ENCODE measurements at places on chromosomes 3 and 15. TPM values are rescaled to one million over a fixed set of nuclear protein-coding genes. Genes with fewer than 3 reads are reported as not detected.
A peak's percentile ranks its signal among the peaks of the same experiment; 100 is the strongest.

GRCh38 chr3:5811016-5811415, 623.5 kb downstream of the EDEM1 start:
- no peaks in the 10 kb centered on the region for H3K27me3 ChIP-seq
- no peaks in the 10 kb centered on the region for H3K36me3 ChIP-seq
- no peak overlapping the region for H3K4me3 ChIP-seq
- no peaks in the 10 kb centered on the region for H3K4me1 ChIP-seq

DNA sequence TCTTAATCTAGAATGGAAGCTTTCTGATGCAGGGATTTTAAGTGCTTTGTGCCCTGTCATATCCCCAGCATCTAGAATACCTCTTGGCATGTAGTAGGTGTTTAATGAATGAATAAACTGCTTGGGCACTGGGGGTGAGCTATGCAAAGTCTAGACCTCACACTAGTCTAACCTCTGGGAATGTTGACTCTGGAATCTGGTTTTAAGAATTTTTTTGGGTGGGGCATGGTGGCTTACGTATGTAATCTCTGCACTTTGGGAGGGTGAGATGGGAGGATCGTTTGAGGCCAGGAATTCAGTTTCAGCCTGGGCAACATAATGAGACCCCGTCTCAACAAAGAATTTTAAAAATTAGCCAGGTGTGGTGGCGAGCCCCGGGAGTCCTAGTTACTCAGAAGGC, 146.3 kb upstream of the RGMA start:
- no peaks in the 10 kb centered on the region for H3K4me1 ChIP-seq
- no peak for DNase-seq
- no peak overlapping the region for H3K27ac ChIP-seq
- H3K4me3 ChIP-seq, result no peak overlapping the region
- H3K27me3 ChIP-seq, result no peaks in the 10 kb centered on the region

DNA sequence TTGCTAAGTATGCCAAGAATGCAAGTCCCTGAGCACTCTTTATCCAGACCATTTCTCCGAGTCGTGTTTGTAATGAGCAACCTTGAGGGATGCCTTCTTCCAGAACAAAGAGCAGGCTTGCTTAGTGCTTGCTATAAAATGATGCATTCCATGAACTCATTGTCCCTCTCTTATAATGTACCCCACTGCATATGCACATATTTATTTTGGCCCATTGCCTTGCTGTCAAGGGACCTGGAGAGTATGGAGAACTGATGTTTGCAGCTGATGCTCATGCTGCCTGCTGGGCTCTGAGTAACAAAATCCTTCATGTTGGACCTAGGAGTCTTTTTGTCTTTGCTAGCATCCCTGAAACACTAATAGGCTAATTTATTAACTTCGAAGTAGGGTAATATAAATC, 97.8 kb upstream of the AADACL2 start:
- no peak overlapping the region for H3K27ac ChIP-seq
- H3K27me3 ChIP-seq, result no peaks in the 10 kb centered on the region
- peaks cover 10% of the 10 kb centered on the region for H3K4me1 ChIP-seq
- no peak for DNase-seq
- no peaks in the 10 kb centered on the region for H3K36me3 ChIP-seq

- H3K27me3 ChIP-seq, result no peaks in the 10 kb centered on the region
- no peaks in the 10 kb centered on the region for H3K4me1 ChIP-seq
- no peak overlapping the region for H3K4me3 ChIP-seq
- no peaks in the 10 kb centered on the region for H3K36me3 ChIP-seq
These were observed 44.0 kb upstream of the BCL6 start for GRCh38 chr3:187788984-187789857.

DNA sequence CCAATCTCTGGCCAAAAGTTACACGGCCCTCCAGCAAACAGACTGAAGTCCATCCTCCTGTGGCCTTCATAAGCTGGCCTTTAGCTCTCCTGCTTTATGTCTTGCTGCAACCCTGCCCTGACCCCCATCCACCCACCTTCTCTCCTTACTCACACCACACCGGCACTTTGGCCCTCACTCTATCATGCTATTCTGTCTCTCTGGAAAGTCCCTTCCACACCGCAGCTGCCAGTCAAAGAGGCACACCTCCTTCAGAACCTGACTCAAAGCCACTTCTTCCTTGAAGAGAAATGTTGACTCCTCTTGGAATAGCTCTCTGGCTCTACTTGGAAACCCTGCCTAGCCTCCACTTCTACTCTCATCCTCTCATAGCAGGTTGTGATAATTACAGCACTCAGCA, 4.5 kb downstream of the GPR156 start:
- H3K4me3 ChIP-seq, result no peak overlapping the region
- DNase-seq, result no peak
- no peaks in the 10 kb centered on the region for H3K4me1 ChIP-seq
- H3K36me3 ChIP-seq, result no peaks in the 10 kb centered on the region
- H3K27ac ChIP-seq, result no peak overlapping the region
- H3K27me3 ChIP-seq, result no peaks in the 10 kb centered on the region

DNA sequence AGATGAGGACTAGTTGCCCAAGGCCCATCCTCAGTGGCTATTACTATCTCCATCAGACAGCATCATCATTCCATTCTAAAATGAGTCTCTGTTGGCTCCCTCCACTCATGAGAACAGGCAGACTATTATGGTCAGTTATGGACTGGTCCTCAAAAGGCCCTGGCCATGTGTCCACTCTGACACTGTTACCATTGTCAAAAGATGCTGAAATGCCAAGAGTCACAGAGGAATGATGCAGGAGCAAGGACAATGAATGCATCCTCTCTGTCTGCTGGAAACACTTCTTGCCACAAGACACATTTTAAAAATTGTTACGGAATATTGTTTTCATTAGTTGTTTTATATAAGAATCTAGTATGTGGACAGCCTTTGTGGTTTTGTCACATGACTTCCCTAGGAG, 53.3 kb upstream of the STT3B start:
- no peaks in the 10 kb centered on the region for H3K36me3 ChIP-seq
- no peak overlapping the region for H3K27ac ChIP-seq
- H3K4me3 ChIP-seq, result no peak overlapping the region
- H3K4me1 ChIP-seq, result no peaks in the 10 kb centered on the region

- no peak for DNase-seq
- no peak overlapping the region for H3K4me3 ChIP-seq
- H3K36me3 ChIP-seq, result no peaks in the 10 kb centered on the region
- no peak overlapping the region for H3K27ac ChIP-seq
- H3K4me1 ChIP-seq, result no peaks in the 10 kb centered on the region
- H3K27me3 ChIP-seq, result no peaks in the 10 kb centered on the region
These were observed 5.2 kb downstream of the TRIM59 start for GRCh38 chr3:160444411-160444810.

GRCh38 chr3:156957715-156958114, 131.6 kb downstream of the LEKR1 start:
- DNase-seq, result no peak
- no peak overlapping the region for H3K27ac ChIP-seq
- H3K4me1 ChIP-seq, result no peaks in the 10 kb centered on the region

DNA sequence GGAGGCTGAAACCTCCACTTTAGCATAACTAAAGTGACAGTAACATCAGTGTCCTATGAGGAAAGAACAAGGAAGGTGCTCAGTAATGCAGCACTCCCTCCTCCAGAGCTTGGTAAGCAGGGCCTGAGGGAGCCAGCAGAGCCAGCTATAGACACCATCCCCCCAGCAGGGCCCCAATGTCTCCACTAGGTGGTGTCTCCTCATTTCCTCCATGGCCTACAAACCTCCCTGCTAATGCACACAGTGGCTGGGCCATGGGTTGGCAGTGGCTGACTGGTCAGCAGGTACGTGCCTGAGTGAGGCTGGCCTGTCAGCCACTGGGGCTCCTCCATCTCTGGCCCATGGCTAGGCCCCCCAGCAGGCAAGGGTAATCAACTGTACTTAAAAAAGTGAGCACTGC, 13.6 kb downstream of the MRPS25 start:
- no peaks in the 10 kb centered on the region for H3K27me3 ChIP-seq
- no peak for DNase-seq
- no peak overlapping the region for H3K4me3 ChIP-seq
- H3K4me1 ChIP-seq, result no peaks in the 10 kb centered on the region

DNA sequence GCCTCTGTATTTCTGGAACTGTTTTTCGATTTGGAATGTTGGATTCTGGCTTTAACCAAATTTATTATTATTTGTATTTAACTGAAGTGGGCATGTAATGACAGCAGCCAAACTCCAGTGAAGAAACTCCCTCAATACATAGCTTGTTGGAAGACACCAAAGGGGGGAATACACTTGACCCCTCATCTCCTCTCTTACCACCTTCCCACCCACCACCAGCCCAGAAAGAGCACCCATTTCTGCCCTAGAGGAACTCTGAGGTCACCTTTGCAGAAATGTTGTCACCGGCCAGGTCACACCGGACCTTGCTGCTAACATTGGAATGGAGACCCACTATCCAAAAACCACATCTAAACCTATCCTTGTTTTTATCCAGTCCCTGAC, 58.6 kb upstream of the CA12 start:
- no peak overlapping the region for H3K27ac ChIP-seq
- no peak overlapping the region for H3K4me3 ChIP-seq
- no peaks in the 10 kb centered on the region for H3K36me3 ChIP-seq
- no peaks in the 10 kb centered on the region for H3K4me1 ChIP-seq
- no peaks in the 10 kb centered on the region for H3K27me3 ChIP-seq

GRCh38 chr15:42401544-42402454, 42.5 kb downstream of the CAPN3 start:
- no peak overlapping the region for H3K27ac ChIP-seq
- H3K4me3 ChIP-seq, result no peak overlapping the region
- H3K27me3 ChIP-seq, result no peaks in the 10 kb centered on the region
- H3K36me3 ChIP-seq, result no peaks in the 10 kb centered on the region

GRCh38 chr15:44029003-44029402, 166.1 kb downstream of the FRMD5 start:
- DNase-seq, result no peak
- no peaks in the 10 kb centered on the region for H3K27me3 ChIP-seq
- peaks cover 7% of the 10 kb centered on the region for H3K4me1 ChIP-seq
- H3K36me3 ChIP-seq, result no peaks in the 10 kb centered on the region
- no peak overlapping the region for H3K27ac ChIP-seq

- H3K4me1 ChIP-seq, result no peaks in the 10 kb centered on the region
- no peak for DNase-seq
- H3K36me3 ChIP-seq, result peaks cover 33% of the 10 kb centered on the region
- no peaks in the 10 kb centered on the region for H3K27me3 ChIP-seq
- no peak overlapping the region for H3K27ac ChIP-seq
These were observed 66.9 kb downstream of the CEP63 start for GRCh38 chr3:134552784-134553183.

DNA sequence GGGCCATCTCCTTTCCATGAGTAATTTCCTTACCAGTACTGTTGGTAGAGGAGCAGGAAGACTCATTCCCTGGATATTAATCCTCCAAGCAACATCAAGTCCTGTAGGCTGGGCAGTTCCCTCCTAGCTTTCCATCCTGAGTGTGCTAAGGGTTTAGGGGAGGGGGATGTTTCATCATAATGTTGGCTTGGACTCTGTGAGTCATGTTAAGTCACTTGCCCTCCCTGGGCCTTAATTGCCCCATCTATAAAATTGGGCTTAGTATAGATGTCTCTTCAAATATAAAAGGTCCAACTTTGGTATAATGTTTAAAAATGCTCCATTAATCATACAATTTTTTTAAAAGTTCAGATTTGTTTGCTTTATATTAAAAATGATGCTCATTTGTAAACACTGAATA, 52.7 kb downstream of the TLE3 start:
- H3K27me3 ChIP-seq, result no peaks in the 10 kb centered on the region
- no peak for DNase-seq
- no peak overlapping the region for H3K4me3 ChIP-seq
- H3K36me3 ChIP-seq, result no peaks in the 10 kb centered on the region
- no peaks in the 10 kb centered on the region for H3K4me1 ChIP-seq
- H3K27ac ChIP-seq, result no peak overlapping the region

DNA sequence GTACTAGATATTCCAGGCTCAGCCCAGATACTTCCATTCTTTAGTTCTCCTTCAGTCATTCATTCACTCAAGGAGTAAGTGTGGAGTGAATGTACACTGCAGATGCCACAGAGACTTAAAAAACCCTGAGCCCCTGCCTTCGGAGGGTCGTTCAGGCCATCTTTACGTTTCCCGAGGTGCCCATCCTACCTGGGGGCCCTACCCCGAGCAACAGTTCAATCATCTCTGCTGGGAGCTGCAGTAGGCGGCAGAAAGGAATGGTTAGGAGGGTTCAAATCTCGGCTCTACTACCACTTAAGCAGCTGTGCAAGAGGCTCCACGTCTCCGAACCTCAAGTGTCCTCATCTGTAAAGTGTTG, 613 bp downstream of the SEC13 start:
- H3K4me1 ChIP-seq, result no peaks in the 10 kb centered on the region
- no peak for DNase-seq
- H3K4me3 ChIP-seq, result peak overlapping the region; percentile 96
- peak overlapping the region; percentile 79 for H3K27ac ChIP-seq

- H3K4me3 ChIP-seq, result no peak overlapping the region
- H3K27me3 ChIP-seq, result no peaks in the 10 kb centered on the region
- H3K27ac ChIP-seq, result no peak overlapping the region
- peaks cover 40% of the 10 kb centered on the region for H3K4me1 ChIP-seq
These were observed 42.5 kb downstream of the CHSY1 start for GRCh38 chr15:101209285-101209845.

DNA sequence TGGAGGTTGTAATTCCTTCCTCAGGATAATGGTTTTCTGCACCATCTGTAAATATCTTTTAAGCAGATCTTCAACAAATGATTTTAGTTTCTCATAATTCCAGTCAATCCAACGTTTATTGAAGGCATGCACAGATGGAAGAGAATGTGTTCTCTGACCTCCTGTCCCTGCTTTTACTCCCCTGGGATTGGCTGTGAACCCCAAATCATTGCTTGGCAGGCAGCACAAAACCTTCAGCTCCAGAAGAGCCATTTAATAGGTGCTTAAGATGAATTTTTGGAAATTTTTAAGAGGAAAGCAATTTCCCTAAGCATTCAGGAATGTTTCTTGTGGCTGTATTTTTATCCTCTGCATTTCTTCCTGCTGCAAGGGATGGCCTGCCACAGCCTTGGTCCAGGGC, 25.5 kb upstream of the THSD4 start:
- H3K27ac ChIP-seq, result no peak overlapping the region
- no peaks in the 10 kb centered on the region for H3K4me1 ChIP-seq
- H3K4me3 ChIP-seq, result no peak overlapping the region
- no peaks in the 10 kb centered on the region for H3K27me3 ChIP-seq

DNA sequence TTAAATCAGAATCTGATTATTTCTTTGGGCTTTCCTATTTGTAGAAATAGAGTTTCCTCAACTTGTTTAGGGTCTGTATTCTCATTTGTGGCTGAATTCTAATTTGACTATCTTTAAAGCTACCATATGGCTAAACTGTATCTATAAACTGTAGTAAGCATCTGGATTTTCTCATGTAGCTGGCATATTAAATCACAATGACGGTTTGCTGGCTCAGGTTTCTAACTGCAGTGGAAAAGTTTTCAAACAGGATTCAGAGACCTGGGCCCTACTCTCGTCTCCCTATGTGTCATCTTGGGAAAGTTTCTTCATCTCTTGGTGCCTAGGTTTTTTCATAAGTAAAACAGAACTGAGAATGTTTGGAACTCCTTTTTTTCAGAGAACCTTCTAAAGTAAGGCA, 68.3 kb downstream of the GALK2 start:
- H3K4me1 ChIP-seq, result no peaks in the 10 kb centered on the region
- DNase-seq, result no peak
- H3K27me3 ChIP-seq, result no peaks in the 10 kb centered on the region
- no peak overlapping the region for H3K27ac ChIP-seq

The CFAP20DC gene
- 0.35 TPM for total RNA-seq

The GOLGA8Q gene
- total RNA-seq, result not detected

The LAMB2 gene
- 101 TPM for total RNA-seq

The NPRL2 gene
- total RNA-seq, result 17.4 TPM

The LYZL4 gene
- total RNA-seq, result not detected

The CLSTN2 gene
- total RNA-seq, result 2.4 TPM

The NMB gene
- total RNA-seq, result 3.6 TPM

The KCNMB3 gene
- 3.2 TPM for total RNA-seq

The IQCF5 gene
- not detected for total RNA-seq

The DUOXA2 gene
- not detected for total RNA-seq

The EPHB3 gene
- 11.6 TPM for total RNA-seq

The SLC38A3 gene
- total RNA-seq, result 46.5 TPM

The SIDT1 gene
- 0.28 TPM for total RNA-seq

The NR2E3 gene
- total RNA-seq, result 0.41 TPM
